ENCODE measurements at places on chromosomes 5 and 9.

DNA sequence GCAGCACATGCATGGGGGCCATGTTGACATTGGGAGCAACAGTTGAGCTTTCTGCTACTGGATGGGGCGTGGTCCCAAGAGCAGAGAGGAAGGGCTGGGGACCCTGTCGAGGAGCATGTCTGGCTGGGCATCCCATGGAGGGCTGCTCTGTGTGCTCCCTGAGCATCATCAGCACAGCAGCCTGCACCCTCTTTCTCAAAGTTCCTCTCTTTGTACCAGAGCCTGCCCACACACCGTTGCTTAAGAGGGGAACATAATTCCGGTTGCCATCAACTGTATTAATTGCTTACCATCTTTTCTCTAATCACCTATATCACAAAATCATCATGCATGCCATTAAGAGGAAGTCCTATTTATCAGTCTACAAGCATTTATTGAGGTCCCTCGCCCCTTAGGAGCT, 55.2 kb upstream of the DIRAS2 start:
- no peak for DNase-seq

- DNase-seq: no peak
Observed at GRCh38 chr9:123070198-123070597, 36.7 kb downstream of the GPR21 start.

GRCh38 chr5:31131381-31131891, 62.0 kb upstream of the CDH6 start:
- no peak for DNase-seq

GRCh38 chr5:127909066-127909465, 174.5 kb upstream of the SLC12A2 start:
- no peak for DNase-seq

GRCh38 chr5:179893958-179894895, 13.5 kb downstream of the TBC1D9B start:
- no peak for DNase-seq

- no peak for DNase-seq
Observed at GRCh38 chr5:179487145-179487544, 63.2 kb upstream of the RUFY1 start.

Data from CD8-positive, alpha-beta T cell (primary cell).